ENCODE measurements at places on chromosomes 3 and 15.
A peak's percentile ranks its signal among the peaks of the same experiment; 100 is the strongest.

DNA sequence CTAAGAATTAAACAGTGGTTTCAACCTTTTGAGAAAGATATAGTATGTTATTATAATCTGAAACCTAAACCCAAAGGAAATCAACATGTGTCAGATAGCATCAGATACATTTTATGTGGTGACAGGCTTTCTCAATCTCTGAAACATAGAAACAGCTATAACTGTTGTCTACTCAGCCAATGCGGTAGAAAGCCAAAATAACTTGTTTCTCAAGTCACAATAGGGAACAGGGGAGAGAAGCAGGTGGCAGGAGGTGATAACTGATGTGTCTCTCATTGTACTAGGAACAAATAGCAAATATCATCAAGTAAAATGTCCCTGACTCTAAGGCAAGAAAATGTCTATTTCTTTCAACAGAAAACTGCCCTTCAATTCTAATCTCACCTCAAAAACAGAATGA is 38.6 kb downstream of the DENND6A start:
- no peak for DNase-seq

- DNase-seq = no peak
Observed at GRCh38 chr3:63030666-63031065, 155.4 kb upstream of the CADPS start.

DNA sequence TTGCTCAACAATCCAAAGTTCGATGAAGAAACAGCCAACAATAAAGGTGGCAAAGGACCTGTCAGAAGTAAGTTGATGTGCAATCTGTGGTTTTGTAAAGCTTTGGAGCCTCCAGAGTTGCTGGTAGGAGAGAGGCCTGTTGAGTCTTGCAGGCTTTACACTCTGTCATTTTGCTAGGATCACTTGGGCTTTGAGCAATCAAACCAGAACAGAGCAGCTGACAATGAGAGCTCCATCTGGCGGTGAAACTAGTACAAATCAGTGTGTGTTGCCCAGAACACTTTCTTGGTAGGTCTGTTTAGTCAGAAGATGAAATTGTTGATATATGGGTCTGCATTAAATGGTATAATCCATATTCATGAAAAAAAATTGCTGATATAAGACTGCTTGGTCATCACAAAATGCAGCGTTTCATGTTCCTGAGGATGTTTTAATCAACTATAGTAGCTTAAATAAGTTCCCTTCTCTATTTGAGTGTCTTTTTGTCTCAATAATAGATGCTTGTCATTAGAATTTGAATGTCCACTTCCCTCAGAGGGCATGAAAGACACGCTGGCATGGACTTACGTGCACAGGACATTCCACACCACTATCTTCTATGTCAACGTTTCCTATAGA is 25.7 kb downstream of the TMOD2 start:
- DNase-seq = peak; percentile 76

GRCh38 chr3:8607234-8608040 is 37.2 kb downstream of the SSUH2 start:
- peak; percentile 63 for DNase-seq

- no peak for DNase-seq
Observed at GRCh38 chr3:171805687-171806086, 4.6 kb downstream of the PLD1 start.

GRCh38 chr15:62647202-62647842 is 395.2 kb upstream of the TPM1 start:
- DNase-seq = peak; percentile 97

DNA sequence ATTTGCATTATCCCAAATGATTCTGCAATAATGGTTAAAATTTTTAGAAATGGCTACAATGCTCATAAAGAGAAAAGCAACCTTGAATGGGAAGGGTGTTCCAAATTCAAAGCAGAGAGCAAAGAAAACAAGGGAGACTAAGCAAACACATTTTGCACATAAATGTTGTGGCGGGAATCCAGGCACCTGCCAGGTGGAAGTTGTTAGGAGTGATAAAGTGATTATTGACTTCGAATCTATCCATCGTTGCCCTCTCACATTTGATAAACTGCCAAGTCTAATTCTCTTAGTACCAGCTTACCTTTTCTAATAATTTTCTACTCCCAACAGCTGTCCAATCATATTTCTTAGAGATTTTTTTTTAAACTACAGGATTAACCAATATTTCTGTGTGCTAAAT is 244.5 kb downstream of the CACNA2D3 start:
- DNase-seq = no peak

- no peak for DNase-seq
Observed at GRCh38 chr3:50290161-50290641, 2.0 kb downstream of the IFRD2 start.

DNA sequence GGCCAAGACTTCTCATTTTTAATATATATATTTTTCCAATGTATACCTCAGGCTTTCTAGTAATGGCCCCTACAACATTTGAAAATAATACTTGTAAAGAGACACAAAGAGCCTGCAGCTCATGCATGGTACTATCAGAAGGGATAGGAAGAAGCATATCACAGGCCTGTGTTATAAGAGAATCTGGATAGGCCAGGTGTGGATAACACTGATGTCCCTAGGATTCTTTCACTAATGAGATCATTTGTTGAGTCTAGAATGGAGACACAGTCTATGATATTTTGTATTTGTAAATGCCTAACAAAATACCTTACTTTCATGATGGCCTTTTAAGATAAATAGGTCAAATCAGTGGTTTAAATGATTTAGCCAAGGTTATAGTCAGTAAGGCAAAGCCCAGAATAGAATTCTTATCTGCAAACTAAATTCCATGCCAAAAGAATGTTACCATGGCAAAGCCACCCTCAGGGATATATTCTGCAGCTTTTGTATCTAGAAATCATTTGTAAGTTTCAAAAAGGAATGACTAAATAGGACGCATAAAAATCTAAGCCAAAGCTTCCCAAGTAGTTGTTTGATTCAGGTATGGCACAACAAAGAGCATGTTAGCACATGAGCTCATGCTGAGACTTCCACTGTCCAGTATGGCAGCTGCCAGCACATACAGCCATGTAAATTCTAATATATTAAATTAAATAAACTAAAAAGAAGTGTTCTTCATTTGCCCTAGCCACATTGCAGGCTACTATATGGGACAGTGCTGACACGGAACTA is 10.0 kb downstream of the DCP1A start:
- peak; percentile 20 for DNase-seq

GRCh38 chr15:52681441-52681840 is 2.3 kb upstream of the ATOSA start:
- DNase-seq = no peak

- DNase-seq = no peak
Observed at GRCh38 chr3:66320390-66320789, 99.6 kb downstream of the SLC25A26 start.

DNA sequence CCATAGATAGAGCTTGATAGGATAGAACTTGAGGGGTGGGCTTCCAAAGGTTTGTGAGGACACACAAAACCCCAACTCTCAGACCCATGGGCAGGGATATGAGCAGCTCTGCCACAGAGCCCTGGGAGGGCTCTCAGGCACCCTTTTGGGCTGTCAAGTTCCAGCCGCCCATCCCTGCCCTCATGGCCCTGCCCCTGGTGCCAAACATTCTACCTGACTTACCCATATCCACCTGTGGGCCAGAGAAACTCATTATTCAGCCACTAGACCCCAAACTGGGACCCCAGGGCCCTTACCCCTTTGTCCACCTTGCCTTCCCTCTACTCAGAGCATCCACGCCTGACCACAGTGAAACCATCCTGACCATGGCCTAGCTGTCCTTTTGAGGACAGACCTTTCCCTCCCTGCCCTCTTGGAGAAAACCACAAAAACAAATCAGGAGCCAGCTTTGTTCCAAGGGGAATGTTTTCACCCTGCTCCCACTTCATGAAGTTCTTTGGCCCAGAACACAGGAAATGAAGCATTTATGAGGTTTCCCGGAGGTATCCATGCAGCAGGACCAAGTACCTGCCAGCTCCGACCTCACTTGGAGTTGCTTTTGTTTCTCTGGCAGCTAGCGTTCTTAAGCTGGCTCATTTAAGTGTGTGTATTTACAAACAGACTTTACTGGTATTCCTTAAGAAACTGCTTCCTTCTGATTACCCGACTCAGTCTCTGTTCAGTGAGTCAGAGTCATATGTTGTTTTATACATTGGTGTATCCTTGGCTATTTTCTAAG is 34.2 kb upstream of the GALNT15 start:
- peak; percentile 90 for DNase-seq

- no peak for DNase-seq
Observed at GRCh38 chr3:162538491-162538890, 1041.9 kb downstream of the OTOL1 start.

- no peak for DNase-seq
Observed at GRCh38 chr3:129360705-129361460, 67.6 kb downstream of the EFCAB12 start.

GRCh38 chr3:122102191-122102935 is 47.2 kb downstream of the CD86 start:
- DNase-seq = no peak

DNA sequence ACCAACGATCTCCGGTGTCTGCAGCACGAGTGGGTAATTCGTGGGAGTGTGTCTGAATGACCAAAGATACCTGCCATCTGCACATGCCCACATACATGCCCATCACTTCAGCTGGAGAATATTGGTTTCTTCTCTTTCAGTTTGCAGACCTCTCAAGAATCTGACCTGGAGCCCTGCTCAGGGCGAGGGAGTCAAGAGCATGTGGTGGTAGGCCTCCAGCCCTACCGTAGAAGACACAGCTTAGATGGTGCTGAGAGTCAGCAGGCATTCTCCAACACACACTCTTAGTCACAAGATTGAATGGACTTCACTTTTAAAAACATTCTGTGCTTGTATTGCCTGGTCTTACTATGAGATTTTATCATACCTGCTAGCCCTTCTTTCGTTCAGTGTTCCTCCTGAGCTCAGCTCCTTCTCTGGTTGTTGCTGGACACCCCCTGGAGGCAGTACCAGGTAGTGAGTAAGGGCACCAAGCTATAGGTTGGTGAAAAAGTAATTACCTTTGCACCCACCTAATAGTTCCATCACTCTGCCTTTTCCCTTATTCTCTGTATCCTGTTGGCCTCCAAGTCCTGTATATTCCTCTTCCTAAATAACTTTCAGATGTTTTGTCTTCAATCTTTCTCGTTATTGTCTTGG is 252.0 kb downstream of the CACNA2D3 start:
- no peak for DNase-seq

GRCh38 chr3:81841540-81841939 is 80.1 kb upstream of the GBE1 start:
- DNase-seq = no peak

GRCh38 chr3:158347966-158348365 is 223.0 kb upstream of the MLF1 start:
- peak; percentile 61 for DNase-seq

DNA sequence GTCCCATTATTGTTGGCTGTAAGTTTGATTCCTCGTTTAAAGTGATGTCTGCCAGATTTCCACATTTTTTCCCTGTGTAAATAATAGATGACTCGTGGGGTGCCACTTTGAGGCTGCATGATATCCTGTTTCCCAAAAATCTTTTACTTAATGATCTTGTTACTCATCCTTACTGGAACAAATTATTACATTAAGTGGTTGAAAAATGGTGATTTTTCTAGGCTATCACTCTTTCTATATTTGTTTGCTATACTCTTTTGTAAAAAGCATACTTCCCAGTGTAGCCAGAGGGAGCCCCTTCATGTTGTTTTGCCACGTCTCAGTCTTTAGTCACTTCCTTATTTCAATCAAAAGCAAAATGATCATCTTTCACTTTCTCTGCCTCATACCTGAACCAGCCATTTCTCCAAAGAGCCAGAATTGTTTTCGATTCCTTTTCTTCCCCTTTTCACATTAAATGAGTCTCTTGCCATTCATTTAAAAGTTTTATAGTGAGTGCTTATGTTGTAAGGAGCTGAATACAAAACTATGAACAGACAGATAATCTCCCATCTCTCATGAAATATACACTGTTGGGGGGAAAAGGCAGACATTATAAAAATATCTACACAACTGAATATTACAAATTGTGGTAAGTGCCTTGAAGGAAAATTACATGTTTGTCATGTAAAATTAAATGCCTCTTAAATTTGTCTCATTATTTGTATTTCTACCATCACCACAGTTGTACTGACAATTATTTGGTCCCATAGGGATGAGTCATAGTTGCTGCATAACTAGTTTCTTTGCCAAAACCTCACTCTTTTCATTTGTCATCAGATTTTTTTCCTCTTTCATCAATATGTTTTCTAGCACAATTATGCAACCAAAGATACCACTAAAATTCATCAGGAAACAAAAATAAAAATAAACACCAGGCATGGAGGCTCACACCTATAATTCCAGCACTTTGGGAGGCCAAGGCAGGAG is 41.5 kb downstream of the ADGRG7 start:
- DNase-seq = peak; percentile 77

- DNase-seq = no peak
Observed at GRCh38 chr15:99365242-99365641, 114.0 kb downstream of the LRRC28 start.

DNA sequence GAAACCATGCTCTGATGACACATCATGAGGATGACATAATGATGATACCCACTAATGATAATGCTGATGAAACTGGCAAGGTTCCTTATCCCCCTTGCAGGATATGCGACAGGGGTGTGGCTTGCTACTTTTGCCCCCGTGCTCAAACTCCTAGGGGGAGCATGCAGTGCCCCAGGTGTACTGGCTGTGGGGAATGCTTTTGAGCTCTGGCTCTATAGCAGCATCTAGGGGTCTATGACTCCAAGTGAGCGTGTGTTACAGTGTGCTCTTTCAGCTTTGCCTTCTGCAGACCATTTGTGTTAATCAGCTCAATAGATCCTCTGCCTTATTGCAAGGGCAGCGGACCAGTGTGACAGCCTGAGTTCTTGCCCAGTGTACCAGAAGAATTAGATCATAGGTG is 1239.5 kb downstream of the SI start:
- DNase-seq = no peak

DNA sequence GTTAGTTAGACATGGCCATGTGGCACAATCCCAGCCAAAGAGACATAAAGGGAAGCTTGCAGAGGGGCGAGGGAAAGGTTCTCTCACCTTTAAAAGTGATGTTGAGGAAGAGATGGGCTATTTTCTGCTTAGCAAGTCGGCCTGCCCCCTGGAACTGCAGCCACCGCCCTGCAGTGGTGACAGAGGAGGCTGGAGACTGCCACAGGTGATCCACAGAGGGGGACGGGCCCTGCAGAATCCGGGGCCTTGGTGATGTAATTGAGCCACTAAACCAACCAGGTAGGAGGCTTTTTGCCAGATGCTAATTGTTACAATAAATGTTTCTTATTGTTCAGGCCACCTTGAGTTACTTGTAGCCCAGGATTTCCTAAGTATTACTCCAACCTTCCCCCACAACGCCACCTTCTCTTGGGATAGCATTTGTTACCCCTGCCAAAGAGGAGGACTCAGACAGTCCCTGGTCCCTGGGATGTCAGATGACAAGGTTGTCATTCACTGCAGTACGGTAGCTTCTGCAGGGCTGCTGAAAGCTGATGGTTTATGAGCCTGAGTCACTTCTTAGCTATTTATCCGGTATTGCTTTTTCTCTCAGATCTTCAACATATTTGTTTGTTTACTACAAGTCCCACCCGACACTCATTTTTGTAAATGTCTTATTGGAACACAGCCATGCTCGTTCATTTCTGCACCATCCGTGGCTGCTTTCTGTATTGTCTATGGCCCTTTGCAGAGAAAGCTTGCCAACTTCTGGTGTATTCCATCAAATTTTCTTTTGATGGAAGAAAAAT is 63.3 kb upstream of the SEC61A1 start:
- peak; percentile 75 for DNase-seq
